Esophagus muscularis mucosa (tissue), 4 donors: ENCODE measurements at places on chromosomes 1 and 21. TPM values are rescaled to one million over a fixed set of nuclear protein-coding genes. Genes with fewer than 3 reads are reported as not detected.
A peak's percentile ranks its signal among the peaks of the same experiment; 100 is the strongest.

DNA sequence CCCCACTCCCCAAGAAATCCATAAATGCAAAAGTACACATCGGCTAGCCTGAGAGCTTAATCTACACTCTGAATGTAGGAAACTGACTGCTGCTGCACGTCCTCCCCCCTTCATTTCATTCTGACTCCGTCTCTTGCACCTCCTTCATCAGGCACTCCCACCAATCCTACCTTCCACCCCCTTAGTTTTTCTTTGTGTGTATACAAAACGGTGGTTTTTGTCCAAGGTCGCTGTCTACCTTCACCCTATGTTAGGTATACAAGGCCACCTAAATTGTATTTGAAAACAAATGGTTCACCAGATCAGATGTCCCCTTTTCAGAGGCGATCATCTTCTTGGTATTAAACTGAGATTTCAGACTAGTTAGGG is 1.9 kb downstream of the WDR26 start:
- no peaks in the 10 kb centered on the region for H3K27me3 ChIP-seq
- no peak for DNase-seq
- peaks cover 71% of the 10 kb centered on the region for H3K4me1 ChIP-seq
- H3K4me3 ChIP-seq: peak overlapping the region; percentile 79
- peaks cover 8% of the 10 kb centered on the region for H3K36me3 ChIP-seq

- H3K27ac ChIP-seq: peak overlapping the region; percentile 76
- peaks cover 57% of the 10 kb centered on the region for H3K4me1 ChIP-seq
- H3K27me3 ChIP-seq: no peaks in the 10 kb centered on the region
- H3K4me3 ChIP-seq: peak overlapping the region; percentile 68
- no peak for DNase-seq
- H3K36me3 ChIP-seq: peaks cover 10% of the 10 kb centered on the region
These were observed 847 bp downstream of the SELENON start for GRCh38 chr1:25800703-25801377.

GRCh38 chr1:81731989-81732388 is 68.7 kb upstream of the ADGRL2 start:
- no peaks in the 10 kb centered on the region for H3K27me3 ChIP-seq
- DNase-seq: no peak
- no peaks in the 10 kb centered on the region for H3K36me3 ChIP-seq
- no peak overlapping the region for H3K4me3 ChIP-seq
- H3K27ac ChIP-seq: no peak overlapping the region

- H3K4me3 ChIP-seq: no peak overlapping the region
- no peaks in the 10 kb centered on the region for H3K27me3 ChIP-seq
These were observed 98.1 kb downstream of the CLIC6 start for GRCh38 chr21:34766862-34767261.

DNA sequence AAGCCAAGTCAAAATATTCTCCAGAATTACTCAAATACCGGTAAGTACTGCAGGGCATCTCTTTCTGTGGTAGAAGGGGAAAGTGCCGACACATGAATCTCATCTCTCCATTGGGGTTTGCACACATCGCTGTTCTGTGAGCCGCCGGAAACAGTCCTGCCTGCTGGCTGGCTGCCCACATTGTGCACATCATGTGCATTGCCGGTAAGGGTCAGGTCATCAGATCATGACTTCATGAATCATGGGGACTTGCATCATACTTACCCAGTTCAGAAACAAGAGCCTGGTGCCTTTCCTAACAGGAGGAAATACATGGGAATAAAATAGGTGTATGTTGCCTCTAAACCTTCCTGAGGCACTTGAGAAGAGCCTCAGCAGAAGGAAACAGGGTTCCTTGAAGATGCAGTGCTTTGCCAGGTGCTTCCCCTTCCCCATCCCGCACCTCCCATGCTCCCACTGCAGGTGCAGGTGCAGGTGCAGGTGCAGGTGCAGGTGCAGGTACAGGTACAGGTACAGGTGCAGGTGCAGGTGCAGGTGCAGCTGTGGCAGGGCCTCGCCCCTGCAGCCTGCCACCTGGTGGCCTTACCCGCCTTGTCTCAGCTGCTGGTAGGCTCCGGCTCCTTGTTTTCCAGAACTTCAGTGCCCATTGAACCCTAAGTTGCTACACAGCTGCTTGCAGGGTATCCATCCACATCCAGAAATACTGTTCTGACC is 26.5 kb downstream of the GPR137B start:
- H3K4me1 ChIP-seq: no peaks in the 10 kb centered on the region
- H3K27ac ChIP-seq: no peak overlapping the region
- H3K36me3 ChIP-seq: no peaks in the 10 kb centered on the region
- H3K4me3 ChIP-seq: no peak overlapping the region
- no peak for DNase-seq

The HUNK gene
- total RNA-seq: 0.99 TPM
